ENCODE measurements at places on chromosomes 6 and 20.
A peak's percentile ranks its signal among the peaks of the same experiment; 100 is the strongest.

DNA sequence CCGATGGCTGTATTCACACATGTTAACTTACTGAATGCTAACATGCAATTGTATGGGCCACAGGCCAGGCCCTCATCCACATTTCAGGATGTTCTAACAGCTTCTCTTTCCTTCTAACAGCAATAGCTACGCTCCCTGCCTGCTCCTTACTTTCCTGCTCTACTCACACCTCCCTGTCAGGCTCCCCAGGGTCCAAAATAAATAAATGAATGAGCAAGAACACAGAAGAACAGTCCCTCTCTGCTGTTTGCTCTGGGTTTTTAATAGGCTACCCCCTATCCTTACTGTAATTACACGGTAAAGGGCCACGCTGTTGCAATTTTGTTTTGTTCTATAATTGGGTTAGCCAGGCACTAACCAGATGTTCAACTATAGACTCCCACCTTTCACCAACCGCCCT, 135.6 kb downstream of the GMDS start:
- DNase-seq: peak; percentile 91

DNA sequence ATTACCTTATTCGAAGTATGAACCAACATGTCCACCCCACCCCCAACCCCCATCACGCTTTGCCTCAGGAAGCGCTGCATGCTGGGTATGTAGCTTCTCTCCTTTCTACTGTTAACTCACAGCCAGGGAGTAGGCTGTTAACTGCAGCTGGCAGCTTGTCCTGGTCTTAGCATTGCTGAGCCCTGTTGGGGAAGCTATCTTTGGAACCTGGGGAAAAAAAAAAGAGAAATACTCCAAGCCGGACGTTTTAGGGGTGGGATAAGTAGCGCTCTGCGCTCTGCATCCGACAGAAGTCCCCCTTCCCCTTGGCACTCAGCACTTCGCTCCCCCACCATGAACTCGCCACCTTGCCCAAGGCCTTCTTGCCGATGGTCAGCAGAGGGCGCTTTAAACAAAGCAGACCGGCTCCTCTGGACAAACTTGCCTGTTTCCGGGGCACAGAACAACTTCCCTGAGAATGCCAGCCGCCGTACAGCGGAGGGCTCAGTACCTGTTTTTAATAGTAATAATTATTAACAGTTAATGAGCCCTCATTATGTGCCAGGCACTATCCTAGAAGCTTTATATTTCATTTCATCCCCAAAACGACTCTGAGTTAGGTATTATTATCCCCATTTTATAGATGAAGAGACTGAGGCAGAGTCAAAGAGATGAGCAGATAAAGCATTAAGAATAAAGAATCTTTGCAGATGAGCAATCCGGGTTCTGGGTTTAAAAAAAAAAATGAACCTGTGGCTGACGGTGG, 35.2 kb upstream of the MDFI start:
- DNase-seq: peak; percentile 93

GRCh38 chr6:111122458-111123286, 35.4 kb downstream of the SLC16A10 start:
- DNase-seq: no peak

GRCh38 chr6:13952101-13952500, 27.3 kb downstream of the RNF182 start:
- peak; percentile 95 for DNase-seq

DNA sequence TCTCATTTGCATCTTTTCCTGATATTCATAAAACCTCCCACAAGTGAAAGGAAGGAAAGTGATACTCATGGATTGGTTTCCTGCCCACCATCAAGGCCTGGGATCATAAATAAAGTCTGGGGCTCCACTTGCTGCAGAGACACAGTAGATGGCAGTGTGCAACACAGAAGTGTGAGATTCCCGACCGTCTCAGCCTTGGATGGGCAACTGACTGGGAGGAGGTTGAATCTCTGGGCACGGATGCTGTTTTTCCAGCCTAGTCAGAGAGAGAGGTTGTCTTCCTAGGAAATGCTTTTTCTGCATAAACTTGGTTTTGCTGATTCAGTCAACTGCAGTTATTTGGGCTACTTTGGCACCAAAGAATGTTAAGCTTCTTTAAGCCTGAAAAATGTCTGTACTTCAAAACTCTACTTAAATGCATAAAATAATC, 9.9 kb upstream of the RFPL4B start:
- peak; percentile 89 for DNase-seq

DNA sequence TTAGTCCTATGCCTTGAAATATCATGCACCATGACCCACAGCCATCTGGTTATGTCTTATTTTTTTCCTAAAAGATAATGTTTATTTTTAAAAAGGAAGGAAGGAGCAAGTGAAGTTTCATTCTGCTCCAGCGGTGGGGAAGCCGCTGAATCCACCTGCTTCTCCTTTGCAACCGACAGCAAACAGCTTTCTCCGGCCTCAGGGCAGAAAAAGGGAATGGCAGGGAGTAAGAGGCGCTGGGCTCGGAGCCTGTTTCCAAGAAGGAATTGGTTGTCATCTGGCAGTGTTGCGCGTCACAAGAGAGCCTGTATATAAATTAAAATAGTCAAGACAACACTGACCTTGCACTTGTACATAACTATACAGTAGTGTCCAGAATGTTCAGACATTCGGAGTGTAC, 14.2 kb downstream of the GFRA4 start:
- no peak for DNase-seq

DNA sequence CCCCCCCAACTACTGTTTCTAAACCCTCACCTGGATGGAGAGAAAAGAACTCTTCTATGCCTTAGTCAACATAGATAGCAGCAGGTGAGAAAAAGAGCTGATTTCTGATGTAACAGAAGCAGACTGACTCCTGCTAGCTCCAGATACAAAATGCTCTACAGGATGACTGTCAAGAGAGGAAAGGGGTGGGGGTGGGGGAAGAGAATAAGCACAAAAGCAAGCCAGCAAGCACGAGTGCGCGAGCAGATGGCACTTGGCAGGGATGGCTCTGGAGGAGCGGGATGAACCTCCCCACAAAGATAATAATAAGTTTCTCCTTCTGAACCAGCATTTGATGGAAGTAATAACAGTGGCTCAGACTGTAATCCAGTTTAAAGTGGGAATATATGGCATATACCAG, 45.6 kb upstream of the SPDEF start:
- DNase-seq: peak; percentile 91

DNA sequence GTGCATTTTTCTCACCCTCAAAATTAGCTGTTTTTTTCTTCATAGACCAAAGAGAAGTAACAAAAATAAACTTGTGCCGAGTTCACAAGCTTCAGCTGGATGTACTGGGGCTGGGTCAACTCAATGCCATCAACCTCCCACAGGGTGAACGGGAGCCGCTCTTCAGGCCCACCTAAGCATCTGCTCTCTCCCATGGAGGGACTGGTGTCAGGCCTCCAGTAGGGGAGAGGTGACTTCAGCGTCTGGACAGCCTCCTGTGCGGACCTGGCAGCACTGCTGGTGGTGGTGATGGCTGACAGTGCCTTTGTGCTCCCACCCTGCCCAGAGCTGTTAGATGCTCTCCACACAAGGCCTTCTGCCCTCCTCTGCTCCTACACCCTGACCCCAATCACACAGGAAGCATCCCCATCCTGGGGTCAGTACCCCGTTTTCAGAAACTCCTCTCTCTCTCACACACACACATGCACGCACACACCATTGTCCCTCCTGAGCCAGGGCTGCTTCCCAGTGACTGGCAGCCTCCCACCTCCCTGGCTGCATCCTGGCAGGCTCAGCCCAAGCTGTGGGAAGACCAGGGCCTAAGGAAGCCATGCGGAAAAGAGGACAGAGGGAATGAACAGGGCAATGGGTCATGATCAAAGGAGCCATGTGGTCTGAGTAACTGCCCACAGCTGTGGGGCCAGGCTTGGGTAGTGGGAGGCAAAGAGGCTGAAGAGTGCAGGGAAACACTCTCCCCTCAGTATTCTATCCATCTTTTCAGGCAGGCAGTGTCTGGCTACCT, 17.7 kb downstream of the CST8 start:
- DNase-seq: no peak

DNA sequence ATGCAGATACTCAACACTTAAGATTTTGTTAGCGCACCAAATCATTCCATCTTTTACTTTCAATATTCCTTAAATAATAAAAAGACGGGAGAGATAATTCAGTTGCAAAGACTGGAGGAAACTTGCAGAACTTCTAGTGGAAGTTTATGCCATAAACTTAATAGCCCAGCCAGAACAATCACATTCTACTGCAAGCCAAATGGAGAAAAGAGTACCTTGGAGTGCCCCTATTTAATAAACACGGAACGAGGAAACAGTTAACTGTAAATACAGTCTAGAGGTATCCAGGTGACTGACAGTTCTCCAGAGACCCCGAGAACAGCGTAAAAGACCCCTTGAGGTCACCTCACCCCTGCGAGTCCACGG, 635 bp downstream of the SLC35B3 start:
- no peak for DNase-seq

- DNase-seq: no peak
Observed at GRCh38 chr6:34717466-34717865, 20.9 kb upstream of the ILRUN start.

GRCh38 chr20:63372971-63373885, 12.1 kb upstream of the CHRNA4 start:
- DNase-seq: no peak

- DNase-seq: no peak
Observed at GRCh38 chr20:23326774-23327173, 23.8 kb upstream of the NXT1 start.

DNA sequence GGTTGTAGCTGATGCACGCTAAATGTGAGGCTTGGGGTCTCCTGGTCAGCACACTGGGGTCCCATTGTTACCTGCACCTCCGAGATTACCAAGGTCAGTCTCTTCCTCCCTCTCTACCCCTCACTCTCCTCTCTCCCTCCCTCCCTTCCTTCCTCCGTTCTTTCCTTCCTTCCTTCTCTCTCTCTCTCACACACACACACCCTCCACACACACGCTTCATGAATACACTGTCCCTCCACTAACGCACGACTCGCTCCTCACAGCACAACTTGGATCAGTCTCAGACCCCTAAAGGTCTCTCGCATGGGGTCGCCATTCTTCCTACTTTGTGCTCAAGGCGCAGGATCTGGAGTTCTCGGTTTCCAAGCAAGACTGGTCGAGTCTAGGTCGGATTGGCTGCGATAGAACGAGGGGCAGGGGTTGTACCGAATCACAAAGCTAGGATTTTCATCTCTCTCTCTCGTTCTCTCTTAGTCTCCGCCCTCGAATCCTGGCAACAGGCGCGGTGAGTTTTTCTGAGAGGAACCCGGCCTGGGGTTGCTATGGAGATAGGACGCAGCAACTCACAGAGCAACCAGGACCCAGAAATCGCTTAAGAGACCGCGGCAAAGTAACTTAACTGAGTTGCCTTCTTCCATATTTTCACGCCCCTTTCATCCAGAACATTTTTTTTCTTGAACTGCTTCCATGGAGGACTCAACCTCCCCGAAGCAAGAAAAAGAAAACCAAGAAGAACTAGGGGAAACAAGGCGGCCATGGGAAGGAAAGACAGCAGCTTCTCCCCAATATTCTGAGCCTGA, at the start of gene RSPH4A:
Gene RSPH4A, plus strand, starts transcription at position 543 of the 800 bp plus-strand sequence. Its CDS starts 145 bp downstream, at position 688.
- peak; percentile 54 for DNase-seq

GRCh38 chr20:18431206-18431605, 35.6 kb downstream of the DZANK1 start:
- DNase-seq: no peak

- DNase-seq: peak; percentile 90
Observed at GRCh38 chr20:58665606-58666005, 14.5 kb downstream of the STX16 start.

GRCh38 chr20:942611-943010, 26.5 kb upstream of the ANGPT4 start:
- no peak for DNase-seq

- DNase-seq: peak; percentile 57
Observed at GRCh38 chr6:31734821-31735406, 1.4 kb downstream of the CLIC1 start.

GRCh38 chr6:108463784-108464183, 96.9 kb upstream of the FOXO3 start:
- DNase-seq: no peak

GRCh38 chr6:18958146-18958545, 571.0 kb downstream of the RNF144B start:
- no peak for DNase-seq

DNA sequence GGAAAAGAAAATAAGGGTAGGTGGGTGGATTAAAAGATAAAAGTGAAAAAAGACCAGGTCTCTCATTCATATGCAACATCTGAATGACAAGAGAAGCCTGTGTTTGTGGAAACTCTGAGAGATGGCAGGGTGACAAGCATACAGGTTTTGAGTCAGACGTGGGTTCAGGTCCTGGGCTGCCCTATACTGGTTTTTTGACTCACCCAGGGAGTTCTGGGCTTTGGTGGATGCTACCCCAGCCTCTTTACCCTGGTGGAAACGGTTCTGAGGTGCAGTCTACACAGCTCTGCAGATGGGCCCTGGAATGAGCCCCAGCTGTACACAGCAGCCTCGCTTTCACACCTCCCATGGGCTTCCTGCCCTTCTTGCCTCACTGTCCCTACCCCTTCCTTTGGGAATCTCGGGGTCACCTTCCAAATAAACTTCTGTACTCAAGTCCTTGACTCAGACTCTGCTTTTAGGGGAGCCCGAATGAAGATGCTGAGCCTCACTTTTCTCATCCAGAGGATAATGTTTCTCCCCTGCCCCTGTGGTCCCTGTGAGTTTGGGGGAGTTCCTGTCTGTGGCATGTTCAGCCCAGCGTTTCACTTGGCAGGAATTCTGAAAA, 77.7 kb upstream of the CLDN20 start:
- no peak for DNase-seq

Measured in NCI-H82 (cell line).